ENCODE measurements at places on chromosomes 7 and 10. TPM values are rescaled to one million over a fixed set of nuclear protein-coding genes. Genes with fewer than 3 reads are reported as not detected.

The HOXA1 gene
- total RNA-seq: 0.52 TPM

The CPXM2 gene
- 114 TPM for total RNA-seq

The OPN4 gene
- total RNA-seq: not detected

The UCN3 gene
- total RNA-seq: not detected

The EGFR gene
- 47.8 TPM for total RNA-seq

The SCART1 gene
- total RNA-seq: 2.5 TPM

The MEST gene
- total RNA-seq: 262 TPM

The SORCS1 gene
- total RNA-seq: not detected

The CCDC71L gene
- 43.5 TPM for total RNA-seq

The MMRN2 gene
- 6.2 TPM for total RNA-seq

The NPY4R2 gene
- total RNA-seq: not detected

The HTR7 gene
- total RNA-seq: 21.2 TPM

All from smooth muscle cell of the pulmonary artery (primary cell).